ENCODE measurements at places on chromosomes 7 and 10. TPM values are rescaled to one million over a fixed set of nuclear protein-coding genes. Genes with fewer than 3 reads are reported as not detected.

GIMAP7 gene
- 13.0 TPM for total RNA-seq

PNLIP gene
- not detected for total RNA-seq

ACBD7 gene
- 2.2 TPM for total RNA-seq

C10orf143 gene
- total RNA-seq: 1.5 TPM

DNA sequence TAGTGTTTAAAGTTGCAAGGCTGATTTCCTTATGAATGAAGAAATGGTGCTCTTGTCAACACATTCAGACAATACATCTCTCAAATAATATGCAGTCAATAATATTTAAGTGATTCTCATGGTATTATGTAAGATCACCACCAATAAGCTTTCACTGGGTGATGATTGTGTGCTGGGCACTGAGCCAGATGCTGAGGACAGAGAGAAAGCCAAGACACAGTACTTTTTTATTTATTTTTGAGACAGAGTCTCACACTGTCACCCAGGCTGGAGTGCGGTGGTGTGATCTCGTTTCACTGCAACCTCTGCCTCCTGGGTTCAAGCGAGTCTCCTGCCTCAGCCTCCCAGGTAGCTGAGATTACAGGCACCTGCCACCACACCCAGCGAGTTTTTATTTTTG, 130.6 kb upstream of the LSM8 start:
- H3K36me3 ChIP-seq: no peaks in the 10 kb centered on the region
- no peaks in the 10 kb centered on the region for H3K27me3 ChIP-seq
- H3K4me3 ChIP-seq: no peak overlapping the region
- no peak for DNase-seq
- no peaks in the 10 kb centered on the region for H3K4me1 ChIP-seq
- H3K27ac ChIP-seq: no peak overlapping the region

DNA sequence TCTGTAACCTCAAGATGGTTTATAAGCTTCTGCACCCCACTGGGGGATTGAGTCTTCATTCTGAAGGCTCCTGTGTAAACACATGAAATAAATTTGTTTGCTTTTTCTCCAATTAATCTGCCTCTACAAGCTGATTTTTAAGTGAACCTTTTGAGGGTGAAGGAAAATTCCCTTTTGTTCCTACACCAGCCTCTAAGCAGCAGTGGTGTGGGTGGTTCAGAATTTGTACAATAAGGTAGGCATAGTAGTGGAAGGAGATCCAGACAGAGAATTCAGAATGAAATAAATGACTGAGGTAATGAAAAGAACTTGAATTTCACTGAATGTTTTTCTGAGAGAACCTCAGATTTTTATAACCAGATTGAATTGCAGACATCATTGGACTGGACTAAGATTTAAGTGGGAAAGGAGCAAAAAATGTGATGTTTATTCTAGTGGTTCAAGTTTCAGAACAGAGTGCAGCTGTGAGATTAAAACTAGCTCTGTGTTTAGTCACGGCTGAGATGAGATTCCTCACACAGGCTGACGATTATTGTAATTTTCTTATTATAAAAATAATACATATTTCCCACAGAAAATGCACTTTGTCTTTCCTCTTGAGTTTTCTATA, 1162.2 kb downstream of the TYW1 start:
- H3K27ac ChIP-seq: no peak overlapping the region
- no peaks in the 10 kb centered on the region for H3K4me1 ChIP-seq
- DNase-seq: no peak
- H3K36me3 ChIP-seq: no peaks in the 10 kb centered on the region

DNA sequence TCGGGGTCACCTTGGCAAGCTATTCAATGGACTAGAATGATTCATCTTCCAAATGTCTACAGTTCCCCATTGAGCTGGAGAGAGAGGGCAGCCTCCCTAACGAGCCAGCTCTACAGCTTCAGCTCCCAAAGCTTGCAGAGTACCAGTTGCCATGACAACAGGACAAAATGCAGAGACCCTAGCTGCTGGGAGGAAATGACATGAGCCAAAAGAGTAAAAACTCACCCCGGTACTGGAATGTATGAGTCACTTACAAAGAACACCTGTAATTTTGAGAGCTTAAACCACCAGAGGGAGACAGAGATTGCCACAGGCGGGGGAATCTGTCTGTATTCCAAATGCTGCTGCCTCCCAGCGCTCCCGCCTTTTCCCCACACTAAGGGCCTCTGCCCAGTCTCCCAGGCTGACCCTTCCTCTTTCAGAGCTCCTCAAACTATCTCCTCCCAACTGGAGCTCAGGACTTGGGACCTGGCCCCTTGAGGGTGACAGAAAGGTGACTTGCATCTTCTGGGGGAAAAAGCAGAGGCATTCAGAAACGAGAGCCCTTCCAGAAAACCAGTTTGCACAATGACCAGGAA, 95.5 kb downstream of the CUL2 start:
- H3K36me3 ChIP-seq: no peaks in the 10 kb centered on the region
- no peak overlapping the region for H3K27ac ChIP-seq
- no peak overlapping the region for H3K4me3 ChIP-seq
- peaks cover 10% of the 10 kb centered on the region for H3K4me1 ChIP-seq
- no peaks in the 10 kb centered on the region for H3K27me3 ChIP-seq

GRCh38 chr7:35773994-35774393, 26.9 kb upstream of the SEPTIN7 start:
- no peak for DNase-seq
- no peaks in the 10 kb centered on the region for H3K27me3 ChIP-seq
- H3K4me3 ChIP-seq: no peak overlapping the region
- H3K4me1 ChIP-seq: no peaks in the 10 kb centered on the region

- no peaks in the 10 kb centered on the region for H3K36me3 ChIP-seq
- no peak overlapping the region for H3K27ac ChIP-seq
- H3K27me3 ChIP-seq: no peaks in the 10 kb centered on the region
- no peak for DNase-seq
- H3K4me1 ChIP-seq: no peaks in the 10 kb centered on the region
These were observed 5.4 kb upstream of the DMTF1 start for GRCh38 chr7:87146740-87147386.

GRCh38 chr10:127576740-127577161, 27.6 kb downstream of the NPS start:
- H3K4me1 ChIP-seq: no peaks in the 10 kb centered on the region
- no peak for DNase-seq
- H3K4me3 ChIP-seq: no peak overlapping the region
- H3K27ac ChIP-seq: no peak overlapping the region
- no peaks in the 10 kb centered on the region for H3K36me3 ChIP-seq

GRCh38 chr7:100720279-100720670, at the start of gene EPO:
TSS of gene EPO (plus strand) at chr7:100720468. CDS start at chr7:100720981, 513 bp downstream.
- no peak within 1 kb of the TSS for H3K27ac ChIP-seq
- peaks cover 8% of the 10 kb centered on the region for H3K4me1 ChIP-seq
- no peaks in the 10 kb centered on the region for H3K36me3 ChIP-seq
- peaks cover 37% of the 10 kb centered on the region for H3K27me3 ChIP-seq
- DNase-seq: no peak

Measured in stomach (tissue), 19 donors.